ENCODE measurements at places on chromosomes 5 and 9.

GRCh38 chr9:106286249-106286648 is 576.7 kb upstream of the ZNF462 start:
- DNase-seq, result no peak

- DNase-seq, result no peak
Measured at GRCh38 chr5:142421228-142421617, 96.4 kb upstream of the SPRY4 start.

GRCh38 chr5:134920848-134921575 is 16.1 kb downstream of the PCBD2 start:
- DNase-seq, result no peak

DNA sequence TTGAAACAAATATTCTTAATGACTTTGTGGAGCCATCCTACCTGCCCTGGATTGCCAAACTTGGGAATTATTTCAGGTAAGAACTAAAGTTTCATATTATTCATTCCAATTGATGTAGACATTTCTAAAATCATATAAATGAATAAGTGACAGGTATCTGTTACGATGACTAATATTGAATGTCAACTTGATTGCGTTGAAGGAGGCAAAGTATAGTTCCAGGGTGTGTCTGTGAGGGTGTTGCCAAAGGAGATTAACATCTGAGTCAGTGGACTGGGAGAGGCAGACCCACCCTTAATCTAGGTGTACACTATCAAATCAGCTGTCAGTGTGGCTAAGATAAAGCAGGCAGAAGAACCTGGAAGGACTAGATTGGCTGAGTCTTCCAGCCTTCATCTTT is 1688.4 kb upstream of the CDH9 start:
- no peak for DNase-seq

GRCh38 chr5:54176066-54176830 is 134.1 kb downstream of the ARL15 start:
- no peak for DNase-seq

DNA sequence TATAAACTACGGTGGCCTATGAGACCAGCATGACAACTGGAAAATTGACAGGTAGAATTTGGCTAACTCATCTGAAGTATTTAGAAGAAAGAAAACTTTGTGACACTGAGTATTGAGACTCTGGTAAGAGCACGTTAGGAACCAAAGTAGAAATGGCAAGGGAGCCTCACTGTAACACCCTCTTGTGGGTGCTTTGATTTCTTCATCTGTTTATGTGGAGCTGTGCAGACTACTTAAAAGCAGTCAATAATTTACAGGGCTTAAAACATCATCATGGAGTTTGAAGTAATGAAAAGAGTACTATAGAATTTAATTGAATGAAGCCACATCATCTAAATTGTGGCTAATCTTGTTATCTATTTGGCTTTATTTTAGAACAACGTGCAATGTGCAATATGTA is 414.2 kb downstream of the CCDC171 start:
- DNase-seq, result no peak

DNA sequence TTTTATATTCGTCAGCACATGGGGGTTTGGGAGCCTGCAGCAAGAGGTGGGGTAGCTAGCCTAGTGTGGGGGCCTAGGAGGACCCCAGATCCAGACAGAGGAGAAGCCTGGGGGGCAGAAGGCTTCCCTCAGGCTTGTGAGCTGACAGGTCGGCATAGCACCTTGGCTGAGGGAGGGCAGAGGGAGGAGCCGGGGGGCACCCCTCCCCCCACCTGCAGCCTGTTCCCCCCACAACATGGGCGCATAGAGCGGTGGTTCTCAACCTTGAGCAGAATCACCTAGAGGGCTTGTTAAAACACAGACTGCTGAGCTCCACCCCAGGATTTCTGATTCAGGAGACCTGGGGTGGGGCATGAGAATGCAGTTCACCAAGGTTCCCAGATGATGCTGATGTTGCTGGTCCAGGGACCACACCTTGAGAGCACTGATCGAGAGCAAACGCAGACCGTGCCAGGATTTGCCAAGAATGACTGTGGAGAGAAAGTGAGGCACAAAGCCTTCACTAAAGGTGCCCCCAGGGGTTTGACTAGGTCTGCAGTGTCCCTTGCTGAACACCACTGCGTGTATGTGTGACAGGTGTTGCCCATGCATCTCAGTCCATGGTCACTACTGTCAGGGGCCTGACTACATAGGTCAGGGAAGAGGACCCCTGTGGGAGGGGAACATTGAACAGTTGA is 163.3 kb downstream of the MACROH2A1 start:
- no peak for DNase-seq

DNA sequence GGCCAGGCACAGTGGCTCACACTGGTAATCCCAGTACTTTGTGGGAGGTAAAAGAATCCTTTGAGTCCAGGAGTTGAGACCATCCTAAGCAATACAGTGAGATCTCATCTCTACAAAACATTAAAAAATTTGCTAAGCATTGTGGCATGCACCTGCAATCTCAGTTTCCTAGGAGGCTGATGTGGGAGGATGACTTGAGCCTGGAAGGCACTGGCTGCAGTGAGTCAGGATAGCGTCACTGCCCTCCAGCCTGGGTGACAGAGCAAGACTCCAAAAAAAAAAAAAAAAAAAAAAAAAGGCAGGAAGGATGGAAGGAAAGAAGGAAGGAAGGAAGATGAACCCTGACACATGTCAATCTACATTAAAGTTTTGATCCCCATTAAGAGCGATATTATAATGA is 1452.2 kb upstream of the ACO1 start:
- no peak for DNase-seq

All from activated CD4-positive, alpha-beta T cell treated with anti-CD3 and anti-CD28 coated beads for 36 hours (primary cell).